ENCODE measurements at places on chromosomes 2 and 18. TPM values are rescaled to one million over a fixed set of nuclear protein-coding genes. Genes with fewer than 3 reads are reported as not detected.

DAW1 gene
- total RNA-seq = not detected

DYNAP gene
- 25.1 TPM for total RNA-seq

ALK gene
- not detected for total RNA-seq

WDCP gene
- total RNA-seq = 3.6 TPM

TRABD2A gene
- not detected for total RNA-seq

SERPINB2 gene
- total RNA-seq = 144 TPM

EVX2 gene
- total RNA-seq = not detected

ADGRF3 gene
- 0.41 TPM for total RNA-seq

ALPP gene
- total RNA-seq = not detected

CYP27A1 gene
- 1.7 TPM for total RNA-seq

AQP12A gene
- total RNA-seq = not detected
